Left ventricle myocardium inferior (tissue), 1 donor: ENCODE measurements at places on chromosomes 11 and 22. TPM values are rescaled to one million over a fixed set of nuclear protein-coding genes. Genes with fewer than 3 reads are reported as not detected.

The OR52N2 gene
- total RNA-seq = not detected

The PLAAT4 gene
- total RNA-seq = 15.5 TPM

The KREMEN1 gene
- total RNA-seq = 102 TPM

The ADORA2A gene
- total RNA-seq = 3.6 TPM

The ZNF280B gene
- 0.96 TPM for total RNA-seq

The CLCF1 gene
- total RNA-seq = 0.82 TPM

The TEF gene
- total RNA-seq = 20.1 TPM

The P2RX6 gene
- 3.5 TPM for total RNA-seq

The OR52L1 gene
- not detected for total RNA-seq

The SLC22A8 gene
- not detected for total RNA-seq

The FGF4 gene
- not detected for total RNA-seq

The DERL3 gene
- 2.0 TPM for total RNA-seq

The CCDC157 gene
- total RNA-seq = 0.58 TPM

The ADAMTS8 gene
- total RNA-seq = 0.85 TPM

The TNNI2 gene
- not detected for total RNA-seq
